DMS153 (cell line): ENCODE measurements at places on chromosomes 6 and 20.

DNA sequence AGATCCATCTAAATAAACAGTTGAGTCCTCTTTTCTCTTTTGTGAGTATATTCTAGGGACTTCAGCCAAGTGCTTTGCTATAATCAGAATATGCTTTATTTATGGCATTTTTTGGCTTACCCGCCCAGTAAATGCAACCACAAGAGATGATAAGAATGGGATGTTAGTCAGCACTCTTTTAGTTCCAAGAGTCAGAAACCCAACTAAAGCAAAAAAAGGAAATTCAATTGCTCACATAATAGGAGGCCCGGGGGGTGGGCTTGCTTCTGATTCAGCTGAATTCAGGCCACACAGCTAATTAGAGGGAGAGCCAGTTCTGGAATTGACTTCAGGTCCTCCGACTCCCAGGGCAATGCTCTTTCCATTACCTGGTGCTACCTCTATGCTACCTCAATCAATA is 250.6 kb downstream of the FARS2 start:
- no peak for DNase-seq

DNA sequence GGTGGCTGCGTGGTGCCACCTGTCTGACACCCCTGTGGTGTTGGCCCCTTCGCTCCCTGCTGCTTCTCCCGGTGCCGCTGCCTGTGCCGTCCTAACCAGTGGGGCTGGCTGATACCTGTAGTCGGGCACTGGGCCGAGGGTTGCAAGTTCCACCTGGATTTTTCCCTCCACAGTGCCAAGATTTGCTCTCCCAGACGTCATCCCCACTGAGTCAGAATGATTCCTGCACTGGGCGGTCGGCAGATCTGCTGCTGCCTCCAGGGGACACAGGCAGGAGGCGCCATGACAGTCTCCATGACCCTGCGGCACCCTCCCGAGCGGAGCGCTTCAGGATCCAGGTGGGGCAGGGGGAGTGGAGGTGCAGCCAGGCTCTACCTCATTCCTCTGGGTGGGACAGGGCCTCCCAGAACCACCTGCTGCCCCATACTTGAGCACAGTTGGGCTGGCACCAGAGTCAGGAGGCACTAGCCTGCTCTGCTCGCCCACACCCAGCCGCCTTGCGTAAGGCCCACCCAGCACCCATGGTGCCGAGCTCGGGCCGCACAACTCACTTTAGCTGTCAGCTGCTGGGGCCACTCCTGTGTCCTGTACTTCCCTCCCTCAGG is 60.2 kb downstream of the TCP11 start:
- no peak for DNase-seq

DNA sequence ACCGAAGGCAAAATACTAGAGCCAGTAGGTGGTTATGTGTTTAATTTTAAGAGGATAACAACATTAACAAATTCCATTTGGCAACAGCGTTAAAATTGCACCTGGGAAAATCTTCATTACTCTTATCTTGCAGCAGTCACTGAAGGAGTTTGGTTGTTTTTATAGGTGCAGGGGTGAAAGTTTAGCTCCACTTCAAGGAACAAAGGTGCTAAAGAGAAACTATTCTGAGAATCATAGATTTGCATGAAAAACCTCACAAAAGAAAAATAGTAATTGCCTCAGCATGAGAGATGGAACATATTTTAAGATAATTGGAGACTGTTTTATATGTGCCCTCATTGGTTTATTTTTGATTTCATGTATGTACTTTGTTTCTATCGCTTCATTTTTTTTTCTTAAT is 444.4 kb downstream of the UTRN start:
- no peak for DNase-seq

- peak; percentile 97 for DNase-seq
Measured at GRCh38 chr20:53609491-53610445, 16.1 kb upstream of the ZNF217 start.

- DNase-seq, result no peak
Measured at GRCh38 chr20:13220194-13220903, 725 bp upstream of the ISM1 start.

DNA sequence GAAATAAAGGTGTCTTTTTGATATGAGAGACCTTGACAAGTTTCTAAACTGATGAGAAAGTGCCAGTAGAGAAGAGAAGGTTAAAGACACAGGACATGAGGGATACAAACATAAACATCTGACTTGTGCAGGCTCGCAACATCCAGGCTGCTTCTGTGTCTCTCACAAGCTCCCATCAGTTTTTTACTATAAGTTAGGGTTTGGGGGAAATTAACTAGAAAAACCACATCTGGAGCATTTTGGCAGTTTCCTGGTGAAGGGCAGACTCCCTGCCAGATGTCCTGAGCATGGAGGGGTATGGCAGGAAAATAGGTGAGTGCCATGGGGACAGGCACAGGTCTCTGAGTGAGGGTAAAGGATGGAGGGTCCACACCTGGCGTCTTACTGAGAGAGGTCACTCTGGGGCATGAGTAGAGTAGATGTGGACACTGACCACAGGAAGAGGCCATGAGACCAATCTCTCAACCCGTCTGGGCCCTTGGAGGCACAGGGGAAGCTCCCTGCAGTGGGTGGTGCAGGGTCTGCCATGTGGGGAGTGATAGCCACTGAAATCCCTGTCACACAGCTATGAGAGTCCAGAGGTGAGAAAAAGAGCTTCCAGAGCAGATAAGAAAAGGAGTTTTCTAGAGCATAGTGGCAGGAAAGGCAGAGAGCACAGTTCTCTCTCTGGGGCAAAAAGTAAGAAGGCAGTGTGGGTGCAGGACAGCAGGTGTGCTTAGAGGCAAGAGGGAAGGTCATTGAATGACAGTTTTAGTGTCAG is 193.3 kb upstream of the SYNDIG1 start:
- DNase-seq, result no peak

DNA sequence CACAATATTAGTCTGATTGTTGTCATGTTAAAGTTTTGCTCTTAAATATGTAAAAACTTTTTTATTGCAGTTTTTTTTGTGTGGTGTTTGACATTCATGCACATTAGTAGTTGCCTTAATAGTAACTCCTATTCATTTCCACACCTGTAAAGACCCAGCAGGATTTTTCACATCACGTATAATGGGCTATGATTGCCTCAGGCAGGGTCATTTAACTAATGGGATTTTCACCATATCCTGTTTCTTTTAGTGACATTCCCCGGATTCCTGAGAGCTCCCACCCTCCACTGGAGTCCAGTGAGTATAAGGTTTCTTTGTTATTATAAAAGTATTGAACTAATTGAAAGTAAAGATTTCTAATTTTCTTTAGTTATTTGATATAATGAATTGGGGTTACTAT is 359.2 kb downstream of the RIMS1 start:
- DNase-seq, result no peak

DNA sequence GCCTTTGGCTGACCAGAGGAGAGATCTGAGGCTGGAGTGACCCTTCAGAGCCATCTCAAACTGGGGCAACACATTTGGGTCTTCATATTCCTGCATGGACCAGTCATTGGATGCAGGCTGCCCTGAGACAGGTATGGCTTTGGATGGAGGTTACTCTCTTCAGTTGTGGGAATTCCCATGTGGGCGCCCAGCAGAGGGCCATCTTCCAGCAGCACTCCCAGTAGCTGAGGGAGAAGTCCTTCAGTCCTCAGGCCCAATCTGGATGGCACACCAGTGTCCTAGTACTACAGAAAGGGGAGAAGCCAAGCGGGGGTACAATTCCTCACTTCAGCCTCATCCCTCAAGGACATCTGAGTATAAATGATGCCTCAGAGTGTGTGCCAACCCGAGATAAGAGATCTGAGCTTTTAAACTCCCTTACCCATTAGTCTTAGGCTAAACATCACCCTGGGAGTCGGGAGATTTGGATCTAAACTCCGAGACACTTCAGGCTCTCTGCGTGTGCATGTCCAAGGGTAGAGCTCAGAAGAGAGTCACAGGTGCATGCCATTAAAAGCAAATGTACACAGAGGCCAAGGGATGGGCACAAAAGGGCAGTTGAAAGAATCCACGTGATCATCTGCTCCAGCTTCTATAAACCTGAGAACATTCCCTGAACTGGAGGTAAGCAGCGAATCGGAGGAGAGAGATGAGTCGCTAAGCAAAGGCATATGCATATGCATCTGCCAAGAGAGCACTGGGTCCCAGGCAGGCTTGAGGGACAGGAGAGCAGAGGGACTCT is 204.6 kb downstream of the CD83 start:
- DNase-seq, result no peak
